CD4-positive, alpha-beta T cell treated with Interleukin-4 for 4 hours (primary cell): ENCODE measurements at places on chromosomes 2 and 18.

- DNase-seq, result no peak
Measured at GRCh38 chr2:120238728-120239487, 13.7 kb upstream of the RALB start.

DNA sequence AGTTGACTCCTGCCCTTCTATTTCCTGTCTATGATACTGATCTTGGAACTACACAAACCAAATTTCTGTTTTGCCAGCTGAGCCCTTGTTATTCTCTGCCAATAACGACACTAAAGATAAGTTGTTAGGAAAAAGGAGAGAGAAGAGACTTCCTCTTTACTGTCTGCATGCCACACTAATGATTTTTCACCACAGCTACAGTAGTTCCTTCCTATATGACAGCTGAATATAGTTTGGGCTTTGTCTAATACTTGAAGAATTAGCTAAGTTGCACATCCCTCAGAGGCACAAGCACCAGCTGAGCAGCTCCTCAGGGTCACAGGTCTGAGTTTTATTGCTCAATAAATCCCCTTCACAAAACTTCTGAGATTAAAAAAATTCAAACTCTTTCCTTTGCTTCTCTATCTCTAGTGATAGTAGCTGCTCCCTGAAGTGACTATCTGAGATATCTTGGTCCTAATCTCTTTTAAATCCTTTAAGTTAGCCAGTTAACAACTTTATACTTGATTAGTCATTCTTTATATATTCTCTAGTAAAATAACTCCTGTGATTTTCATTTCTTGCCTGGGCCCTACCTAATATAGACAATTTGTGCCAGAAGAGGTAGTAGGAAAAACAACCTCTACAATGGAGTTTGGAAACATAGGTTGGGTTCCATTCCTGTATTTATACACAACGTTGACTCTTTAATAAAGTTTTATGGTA lies 253.0 kb upstream of the CNTNAP5 start:
- no peak for DNase-seq

DNA sequence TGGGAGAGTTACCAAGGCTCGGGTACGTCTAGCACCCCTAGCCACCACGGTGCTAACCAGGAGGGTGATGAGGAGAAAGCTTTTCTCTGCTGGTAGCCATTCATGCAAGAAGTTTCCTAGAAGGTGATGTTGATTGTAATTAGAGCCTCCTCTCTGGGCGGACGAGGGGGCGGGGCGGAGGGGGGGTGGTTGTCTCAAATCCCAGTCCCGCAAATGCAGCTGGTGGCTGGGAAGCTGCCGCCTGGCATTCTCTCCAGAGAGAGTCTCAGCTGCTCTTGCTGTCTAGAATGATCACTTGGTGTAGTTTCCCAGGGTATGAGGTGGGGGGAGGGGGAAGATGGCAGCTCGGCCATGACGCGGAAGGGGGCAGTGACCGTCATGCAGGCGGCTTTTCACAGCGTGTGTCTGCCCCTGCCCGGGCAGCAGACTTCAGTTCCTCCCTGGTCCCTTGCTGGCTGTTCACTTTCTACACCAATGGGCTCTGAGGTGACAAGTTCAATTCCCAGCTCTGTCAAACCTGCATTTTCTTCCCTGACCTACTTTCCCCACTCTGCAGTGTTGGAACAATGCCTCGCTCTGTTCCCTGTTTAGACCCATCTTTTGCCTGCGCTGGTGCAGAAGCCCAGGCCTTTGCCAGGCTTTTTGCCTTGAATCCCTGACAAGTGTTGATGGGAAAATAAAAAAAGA lies 61.5 kb upstream of the KLF7 start:
- DNase-seq, result no peak

DNA sequence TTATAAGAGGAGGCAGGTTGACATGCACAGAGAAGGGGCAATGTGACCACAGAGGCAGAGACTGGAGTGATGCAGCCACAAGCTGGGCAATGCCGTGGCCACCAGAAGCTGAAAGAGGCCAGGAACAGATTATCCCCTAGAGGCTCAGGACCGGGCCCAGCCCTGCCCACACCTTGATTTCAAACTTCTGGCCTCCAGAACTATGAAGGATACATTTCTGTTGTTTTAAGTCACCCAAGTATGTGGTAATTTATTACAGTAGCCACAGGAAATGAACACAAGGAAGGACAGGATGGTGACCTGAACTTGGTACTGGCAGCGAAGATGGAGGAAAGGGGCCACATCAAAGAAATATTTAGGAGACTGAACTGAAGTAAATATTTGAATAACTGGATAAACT lies 66.8 kb upstream of the RIOK3 start:
- no peak for DNase-seq

- no peak for DNase-seq
Measured at GRCh38 chr2:96111823-96112500, 4.4 kb downstream of the ADRA2B start.

DNA sequence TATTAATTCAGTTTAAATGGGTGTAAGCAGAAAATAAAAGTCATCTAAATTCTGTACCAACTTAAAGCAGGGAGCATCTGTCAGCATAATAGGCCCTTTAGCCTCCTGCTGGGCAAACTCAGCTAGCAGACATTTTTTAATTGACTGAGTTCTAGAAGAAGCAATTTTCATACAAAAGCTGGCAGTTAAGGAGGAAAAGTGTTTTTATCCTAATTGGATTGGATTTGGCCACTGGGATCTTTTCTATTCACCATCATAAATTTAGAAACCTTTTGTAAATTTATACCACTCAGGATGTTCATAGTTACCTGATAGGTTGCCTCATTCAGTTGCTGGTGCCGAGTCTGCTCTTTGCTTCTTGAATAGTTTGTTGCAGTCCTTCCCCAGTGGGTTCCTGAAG lies 262.7 kb upstream of the FSIP2 start:
- no peak for DNase-seq

GRCh38 chr2:36478332-36478738 lies 119.6 kb downstream of the FEZ2 start:
- DNase-seq, result no peak

DNA sequence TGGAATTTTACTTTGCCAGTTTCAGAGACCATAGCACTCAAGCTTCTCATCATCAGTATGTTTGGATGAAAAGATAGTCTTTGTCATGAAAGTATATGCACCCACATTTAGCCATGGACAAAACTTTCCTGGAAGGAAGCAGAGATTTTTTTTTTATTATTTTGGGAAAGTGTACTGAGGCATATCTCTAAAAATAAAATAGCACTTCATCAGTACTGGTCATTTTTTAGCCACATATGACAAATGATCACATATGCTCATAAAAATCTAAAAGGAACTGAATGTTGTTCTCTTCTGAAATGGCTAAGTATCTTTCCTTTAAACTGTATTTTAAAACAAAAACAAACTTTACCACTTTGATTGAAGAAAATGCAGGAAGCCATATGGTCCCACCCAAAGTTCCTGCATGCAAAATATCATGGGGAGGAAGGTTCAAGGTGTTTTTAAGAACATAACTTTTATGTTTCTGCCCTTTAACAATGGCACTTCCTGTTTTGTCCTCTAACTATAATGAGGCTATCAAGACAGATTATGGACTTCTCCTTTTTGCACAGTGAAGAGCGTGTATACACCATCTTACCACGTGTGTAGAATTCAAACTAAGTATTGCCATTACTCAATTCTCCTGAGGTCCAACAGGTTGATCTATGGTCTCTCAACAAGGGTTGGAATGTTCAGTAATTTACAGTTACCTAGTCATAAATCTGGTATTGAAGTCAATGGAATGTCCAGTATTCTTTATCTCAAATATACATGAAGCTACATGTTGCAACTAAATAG lies 77.1 kb upstream of the SLC39A10 start:
- DNase-seq, result no peak

DNA sequence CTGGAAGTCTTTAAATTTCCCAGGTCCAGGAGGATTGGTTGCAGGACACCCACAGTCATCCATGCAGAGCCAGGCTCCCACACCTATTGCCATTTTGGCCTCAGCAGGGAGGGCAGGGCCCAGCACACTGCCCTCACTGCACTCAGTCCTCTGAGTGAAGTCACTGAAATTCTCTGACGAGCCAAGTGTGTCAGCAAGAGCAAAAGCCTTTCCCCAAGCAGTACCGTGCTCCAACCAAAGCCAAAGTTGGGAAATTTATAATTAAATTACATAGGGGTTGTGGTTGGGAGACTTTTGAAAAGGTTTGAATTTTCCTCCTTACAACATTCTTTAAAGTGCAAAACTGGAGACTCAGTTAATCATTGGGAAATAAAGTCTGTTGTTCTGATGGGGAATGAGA lies 98.5 kb upstream of the CD226 start:
- no peak for DNase-seq
